ENCODE measurements at places on chromosomes 3 and 15. TPM values are rescaled to one million over a fixed set of nuclear protein-coding genes. Genes with fewer than 3 reads are reported as not detected.

The DCBLD2 gene
- 59.7 TPM for polyA plus RNA-seq

The C2CD4B gene
- polyA plus RNA-seq = not detected

The C3orf20 gene
- polyA plus RNA-seq = not detected

The RPP14 gene
- 13.3 TPM for polyA plus RNA-seq

The PIERCE2 gene
- polyA plus RNA-seq = 1.4 TPM

The GOLGA8T gene
- not detected for polyA plus RNA-seq

The FLNB gene
- polyA plus RNA-seq = 111 TPM

The RTP3 gene
- not detected for polyA plus RNA-seq

The CSNK1G1 gene
- 14.1 TPM for polyA plus RNA-seq

The MON1A gene
- polyA plus RNA-seq = 9.5 TPM

The CCDC66 gene
- polyA plus RNA-seq = 4.7 TPM
